ENCODE measurements at places on chromosomes 7 and 10.

- DNase-seq = no peak
Observed at GRCh38 chr10:76015245-76015644, 583.8 kb downstream of the LRMDA start.

DNA sequence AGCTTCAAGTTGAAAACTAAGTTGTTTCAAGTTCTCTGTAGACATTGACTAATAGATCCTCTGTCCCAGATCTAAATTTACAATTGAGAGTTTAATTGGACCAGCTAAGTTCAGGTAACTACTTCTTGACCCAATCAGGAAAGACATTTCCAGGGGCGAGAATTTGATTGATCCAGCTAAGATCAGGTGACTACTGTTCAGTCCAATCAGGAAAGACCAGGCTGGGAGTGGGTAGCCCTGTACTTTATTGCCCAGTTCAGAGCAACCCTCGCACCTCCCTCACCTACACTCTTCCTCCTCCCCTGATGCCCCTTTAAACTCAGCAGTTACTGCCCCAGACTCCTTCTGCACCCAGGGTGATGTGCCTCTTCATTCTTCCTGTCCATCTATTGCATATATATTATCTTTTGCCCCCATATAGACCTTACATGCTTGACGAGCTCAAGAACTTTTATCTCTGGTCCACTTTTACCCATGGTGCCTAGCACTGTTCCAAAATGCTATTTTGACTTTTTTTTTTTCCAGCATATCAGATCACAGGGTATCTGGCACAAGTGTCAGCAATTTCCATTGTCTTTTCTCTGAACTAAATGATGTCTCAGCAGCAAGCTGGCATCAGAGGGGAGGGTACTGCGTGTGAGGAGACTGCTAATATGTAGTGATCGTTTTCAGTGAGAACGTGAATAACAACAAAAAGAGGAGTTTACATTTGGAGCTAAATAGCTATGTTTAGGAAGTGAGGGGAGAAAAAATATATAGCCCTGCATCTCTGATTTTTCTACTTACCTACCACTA is 169.4 kb downstream of the KIAA1217 start:
- DNase-seq = no peak

DNA sequence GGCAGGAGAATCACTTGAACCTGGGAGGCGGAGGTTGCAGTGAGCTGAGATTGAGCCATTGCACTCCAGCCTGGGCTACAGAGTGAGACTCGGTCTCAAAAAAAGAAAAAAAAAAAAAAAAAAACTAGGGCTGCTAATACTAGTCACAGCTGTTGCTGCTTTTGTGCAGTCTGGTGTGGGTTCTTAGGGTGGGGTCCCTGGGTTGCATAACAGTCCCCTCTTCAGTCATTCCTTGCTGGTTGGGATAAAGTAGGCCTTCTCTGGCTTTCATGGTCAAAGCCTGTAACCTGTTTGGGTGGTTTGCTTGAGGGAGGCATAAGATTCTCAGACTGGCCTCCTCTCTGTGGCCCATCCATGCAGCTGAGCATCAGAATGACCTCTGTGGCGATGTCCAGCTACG is 14.1 kb downstream of the SSMEM1 start:
- no peak for DNase-seq

- DNase-seq = no peak
Observed at GRCh38 chr7:68623030-68623429, 975.2 kb upstream of the AUTS2 start.

DNA sequence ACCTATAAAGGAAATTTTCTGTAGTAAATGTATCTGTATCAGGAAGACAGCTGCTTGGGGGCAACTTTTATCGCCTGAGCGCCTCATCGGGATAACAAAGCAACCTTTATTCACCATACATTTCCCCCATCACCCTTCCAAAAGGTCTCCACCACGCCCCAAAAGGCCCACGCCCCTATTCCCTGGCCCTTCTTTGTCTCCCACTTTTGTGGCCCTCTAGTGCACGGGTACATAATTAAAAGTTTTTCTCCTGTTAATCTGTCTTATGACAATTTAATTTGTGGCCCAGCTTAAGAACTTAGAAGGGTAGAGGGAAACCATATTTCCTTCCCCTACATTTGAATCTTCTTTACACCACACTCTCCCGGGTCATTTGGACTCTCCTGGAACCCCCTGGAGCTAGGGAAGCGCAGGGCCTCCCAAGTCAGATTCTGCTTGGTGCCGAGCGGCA is 625 bp downstream of the RP9 start:
- peak; percentile 22 for DNase-seq

GRCh38 chr7:158094671-158095226 is 492.9 kb downstream of the PTPRN2 start:
- DNase-seq = no peak

DNA sequence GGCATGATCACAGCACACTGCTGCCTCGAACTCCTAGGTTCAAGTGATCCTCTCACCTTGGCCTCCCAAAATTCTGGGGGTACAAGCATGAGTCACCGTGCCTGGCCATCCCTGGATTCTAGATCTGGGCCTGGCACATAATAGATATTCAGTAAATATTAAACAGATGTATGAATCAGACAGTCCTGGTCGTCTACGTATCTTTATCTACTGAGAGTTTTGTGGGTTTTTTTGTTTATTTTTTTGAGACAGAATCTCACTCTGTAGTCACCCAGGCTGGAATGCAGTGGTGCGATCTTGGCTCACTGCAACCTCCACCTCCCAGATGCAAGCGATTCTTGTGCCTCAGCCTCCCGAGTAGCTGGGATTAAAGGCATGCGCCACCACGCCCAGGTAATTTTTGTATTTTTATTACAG is 24.3 kb upstream of the ITGB1 start:
- DNase-seq = no peak

DNA sequence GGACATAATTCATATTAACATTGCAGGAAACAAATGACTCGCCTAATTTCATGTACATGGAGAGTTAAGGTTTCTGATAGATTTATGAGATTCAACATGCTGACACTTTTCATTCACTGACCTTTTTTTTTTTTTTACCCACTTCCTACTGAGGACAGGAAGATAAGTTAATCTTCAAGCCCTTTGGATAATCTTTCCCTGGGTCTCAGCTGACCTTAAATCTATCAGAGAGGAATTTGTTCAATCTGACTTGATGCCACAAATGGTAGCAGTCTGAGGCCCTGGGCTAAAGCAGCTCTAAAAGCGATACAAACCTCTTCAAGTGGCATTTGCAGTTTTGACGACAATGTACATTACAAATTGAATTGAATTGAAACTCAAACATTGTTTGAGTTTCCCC is 493.3 kb upstream of the SORCS1 start:
- DNase-seq = no peak

- no peak for DNase-seq
Observed at GRCh38 chr7:68148440-68148839, 1151.8 kb downstream of the TYW1 start.

- no peak for DNase-seq
Observed at GRCh38 chr10:64394744-64395143, 873.5 kb downstream of the REEP3 start.

GRCh38 chr7:2641406-2642393 is 9.9 kb downstream of the TTYH3 start:
- no peak for DNase-seq

DNA sequence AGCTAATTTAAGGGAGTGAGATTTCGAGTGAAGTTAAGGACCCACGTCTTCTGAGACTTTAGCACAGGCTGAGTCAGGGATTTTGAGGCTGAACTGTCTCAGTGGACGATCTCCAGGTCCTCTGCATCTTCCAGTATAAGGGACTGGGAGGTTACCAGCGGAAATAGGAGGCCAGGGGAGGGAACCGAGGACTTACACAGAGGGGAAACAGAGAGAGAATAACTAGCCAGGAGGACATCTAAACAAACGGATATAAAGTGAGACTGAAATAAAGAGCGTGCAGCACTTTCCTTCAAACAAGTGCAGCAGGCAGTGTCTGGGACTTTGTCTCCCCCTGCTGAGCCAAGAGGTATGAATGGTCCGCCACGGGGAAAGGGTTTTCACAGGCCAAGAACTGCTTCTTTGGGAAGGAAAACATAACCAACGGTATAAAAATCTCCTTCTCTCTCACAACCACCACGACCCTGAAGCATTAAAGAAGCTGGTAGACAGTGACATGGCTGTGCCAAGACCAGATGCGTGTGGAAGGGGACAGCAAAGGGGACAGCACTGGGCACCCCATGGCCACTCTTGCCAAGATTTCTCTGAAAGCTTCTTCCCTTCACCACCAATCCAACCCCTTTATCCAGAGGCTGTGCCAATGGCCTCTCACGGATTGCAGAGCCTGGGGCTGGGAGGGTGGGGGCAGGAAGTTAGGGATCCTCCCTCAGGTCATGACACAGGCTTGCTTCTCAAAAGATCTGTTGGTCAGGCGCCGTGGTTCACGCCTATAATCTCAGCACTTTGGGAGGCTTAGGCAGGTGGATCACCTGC is 72.0 kb downstream of the SLC37A3 start:
- peak; percentile 58 for DNase-seq

DNA sequence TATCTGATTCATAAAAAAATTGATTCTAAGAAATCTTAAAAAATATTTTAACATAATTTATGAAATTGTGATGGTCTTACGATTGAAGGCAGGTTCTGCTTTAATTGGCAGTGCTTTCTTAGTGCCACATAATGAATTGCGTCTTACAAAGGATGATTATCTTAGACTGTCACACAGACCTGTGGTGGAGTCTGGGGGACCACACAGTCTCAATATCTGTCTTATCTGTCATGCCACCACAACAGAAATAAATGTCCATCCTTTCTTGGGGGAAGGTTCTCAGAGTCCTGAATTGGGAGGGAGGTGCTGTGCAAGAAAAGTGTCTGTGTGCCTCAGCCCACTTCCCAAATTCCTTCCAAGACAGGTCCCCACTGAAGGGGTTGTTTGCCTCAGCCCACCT is 34.0 kb downstream of the ZDHHC6 start:
- DNase-seq = no peak

DNA sequence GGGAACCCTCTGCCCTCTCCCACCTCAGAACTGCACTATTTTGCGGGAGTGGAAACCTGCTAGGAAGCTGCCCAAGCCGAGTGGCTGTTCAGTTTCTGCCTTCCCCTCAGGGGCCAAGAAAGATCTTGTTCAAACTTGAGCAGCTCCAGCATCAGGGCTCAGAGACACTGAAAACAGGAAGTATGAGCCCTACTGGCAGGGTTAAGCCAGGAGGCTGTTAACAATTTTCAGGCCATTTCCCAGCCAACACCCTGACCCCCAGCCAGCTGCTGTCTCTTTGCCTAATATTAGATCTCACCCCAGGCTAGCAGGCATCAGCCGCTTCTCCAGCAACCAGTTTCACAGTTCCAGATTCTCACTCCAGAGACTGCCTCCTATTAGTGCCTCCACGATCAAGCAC is 9.2 kb downstream of the PLAU start:
- no peak for DNase-seq

DNA sequence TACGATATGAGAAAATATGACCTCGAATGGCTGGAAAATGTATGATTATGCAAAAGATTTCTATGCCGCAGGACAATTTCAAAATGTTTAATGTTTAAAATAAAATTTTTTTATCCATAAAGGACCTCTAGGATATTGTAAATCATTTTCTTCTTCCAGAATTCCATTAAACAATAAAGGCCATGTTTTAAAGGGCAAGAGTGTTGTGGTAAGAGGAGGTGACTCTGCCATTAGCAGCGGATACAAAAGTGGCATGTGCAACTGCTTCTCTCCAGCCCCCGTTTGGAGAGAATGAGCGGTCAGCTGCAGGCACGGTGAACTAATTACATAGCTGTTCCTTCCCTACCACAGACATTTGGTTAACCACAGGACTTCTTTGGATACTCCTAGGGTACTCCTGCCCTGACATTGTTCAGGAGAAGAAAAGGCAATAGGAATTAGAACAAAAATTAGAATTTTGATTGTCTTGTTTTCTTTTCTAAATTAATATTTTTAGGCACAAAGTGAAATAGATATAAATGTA is 63.8 kb downstream of the HBP1 start:
- no peak for DNase-seq

DNA sequence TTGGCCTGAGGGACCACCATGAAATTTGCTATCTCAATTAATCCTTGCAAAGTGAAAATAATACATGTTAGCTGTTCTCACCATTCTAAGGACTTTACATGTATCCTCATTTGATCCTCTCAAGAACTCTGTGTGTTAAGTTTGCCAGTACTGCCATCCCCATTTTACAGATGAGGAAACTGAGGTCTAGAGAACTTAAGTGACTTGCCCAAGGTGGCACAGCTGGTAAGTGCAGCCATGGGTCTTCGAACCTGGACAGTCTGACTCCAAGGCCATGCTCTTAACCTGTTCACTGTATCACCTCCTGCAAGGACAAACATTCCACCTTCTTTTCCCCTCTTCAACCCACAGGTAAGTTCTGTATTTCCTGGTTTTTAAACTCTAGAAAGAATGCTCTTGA is 85.3 kb upstream of the NFE2L3 start:
- DNase-seq = no peak

- no peak for DNase-seq
Observed at GRCh38 chr10:24678757-24679156, 44.9 kb downstream of the ARHGAP21 start.

- DNase-seq = no peak
Observed at GRCh38 chr7:46229409-46229808, 308.3 kb upstream of the IGFBP3 start.

DNA sequence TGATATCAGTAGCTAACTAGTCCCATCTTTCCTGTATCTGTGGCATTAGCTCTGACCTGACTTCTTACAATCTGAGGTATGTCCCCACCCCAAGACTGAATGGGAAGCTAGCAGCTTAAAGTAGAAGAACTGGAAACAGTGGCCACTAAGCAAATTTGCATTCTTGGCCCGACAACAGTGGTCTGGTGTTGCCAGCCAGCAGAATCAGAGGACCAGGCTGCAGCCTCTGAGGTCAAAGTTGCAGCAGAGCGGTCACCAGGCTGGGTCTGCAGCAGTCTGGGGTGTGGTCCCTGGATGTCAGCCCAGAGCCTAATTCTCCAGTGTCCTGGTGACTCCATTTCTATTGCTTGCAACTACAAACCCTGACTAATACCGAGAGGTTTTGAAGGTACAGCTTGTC is 26.3 kb downstream of the FAM107B start:
- DNase-seq = no peak

DNA sequence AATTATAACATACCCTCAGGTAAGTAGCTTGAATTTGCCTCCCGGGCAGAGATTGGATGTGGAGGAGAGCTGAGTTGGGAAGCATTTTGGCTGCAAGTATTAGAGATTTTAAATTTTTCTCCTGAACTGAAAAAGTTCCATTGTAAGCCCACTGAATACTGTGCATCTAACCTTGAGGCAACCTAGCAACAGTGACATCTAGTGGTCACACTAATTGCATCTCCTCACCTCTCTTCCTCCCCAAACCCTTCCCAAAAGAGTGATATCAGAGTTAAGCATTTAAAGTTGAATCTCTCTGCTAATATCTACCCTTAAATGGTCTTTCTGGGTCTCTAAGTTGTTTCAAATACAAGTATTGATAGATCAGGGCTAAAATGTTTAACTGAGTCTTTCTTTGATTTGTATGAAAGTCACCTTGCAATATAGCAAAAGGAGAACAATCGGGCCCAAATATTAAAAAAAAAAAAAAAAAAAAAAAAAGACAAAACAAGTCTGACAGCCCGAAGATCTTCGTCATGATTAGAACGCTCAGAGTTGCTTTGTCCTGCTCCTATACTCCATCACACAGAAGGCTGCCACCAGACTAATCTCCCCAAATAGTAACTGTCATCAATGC is 40.4 kb upstream of the DLX5 start:
- peak; percentile 43 for DNase-seq

- DNase-seq = no peak
Observed at GRCh38 chr7:138257459-138258196, 181.4 kb downstream of the AKR1D1 start.

Data from CD4-positive, alpha-beta T cell treated with Interleukin-21 for 1 hour (primary cell).